H7 (cell line): ENCODE measurements at places on chromosomes 11 and 22. TPM values are rescaled to one million over a fixed set of nuclear protein-coding genes. Genes with fewer than 3 reads are reported as not detected.

Gene DERL3
- total RNA-seq = 5.0 and 9.3 TPM in 2 replicates

Gene PAMR1
- total RNA-seq = 3.2 and 3.9 TPM in 2 replicates

Gene PATE4
- total RNA-seq = not detected in 2 replicates

Gene PANX2
- total RNA-seq = 2.2 and 2.6 TPM in 2 replicates

Gene OR2AG2
- 0.07 TPM in 2 replicates for total RNA-seq

Gene TTC36
- total RNA-seq = not detected in 2 replicates
